ENCODE measurements at places on chromosomes 5 and 9. TPM values are rescaled to one million over a fixed set of nuclear protein-coding genes. Genes with fewer than 3 reads are reported as not detected.

- 0 out of 2 replicates have a peak, but pooled peaks cover 3% of the 10 kb centered on the region for H3K36me3 ChIP-seq
- H3K27ac ChIP-seq: no peak overlapping the region
- no peaks in the 10 kb centered on the region for H3K27me3 ChIP-seq
- no peaks in the 10 kb centered on the region for H3K4me1 ChIP-seq
Measured at GRCh38 chr5:40879163-40879942, 29.9 kb upstream of the C7 start.

- H3K27ac ChIP-seq: no peak overlapping the region
- no peak for DNase-seq
- H3K36me3 ChIP-seq: no peaks in the 10 kb centered on the region
Measured at GRCh38 chr5:36496471-36496870, 109.9 kb upstream of the SLC1A3 start.

DNA sequence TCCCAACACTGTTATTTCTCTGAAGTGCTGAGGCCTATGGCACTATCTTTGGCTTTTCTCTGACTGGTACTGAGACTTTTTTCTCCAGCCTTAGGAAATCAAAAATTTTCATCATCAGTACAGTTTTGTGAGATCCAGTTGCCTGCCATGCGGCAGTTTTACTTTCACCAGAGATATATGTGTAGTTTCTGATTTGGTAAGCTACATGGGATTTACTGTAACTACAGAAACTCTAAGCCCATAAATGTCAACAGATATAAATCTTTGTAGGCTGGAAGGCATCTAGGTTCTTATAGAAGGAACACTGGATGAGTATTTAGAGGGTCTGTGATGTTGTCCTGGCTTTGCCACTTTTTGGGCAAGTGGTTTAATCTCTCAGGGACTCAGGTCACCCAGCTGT, 69.0 kb downstream of the DOCK2 start:
- no peaks in the 10 kb centered on the region for H3K36me3 ChIP-seq
- no peak overlapping the region for H3K4me3 ChIP-seq
- no peaks in the 10 kb centered on the region for H3K27me3 ChIP-seq
- no peak overlapping the region for H3K27ac ChIP-seq
- no peaks in the 10 kb centered on the region for H3K4me1 ChIP-seq

- H3K36me3 ChIP-seq: no peaks in the 10 kb centered on the region
- H3K27ac ChIP-seq: no peak overlapping the region
Measured at GRCh38 chr5:55227664-55228430, 732 bp upstream of the MCIDAS start.

- peaks cover 3% of the 10 kb centered on the region for H3K4me1 ChIP-seq
- DNase-seq: no peak
- H3K27me3 ChIP-seq: no peaks in the 10 kb centered on the region
- H3K4me3 ChIP-seq: no peak overlapping the region
- H3K36me3 ChIP-seq: no peaks in the 10 kb centered on the region
Measured at GRCh38 chr9:72997387-72997995, 44.6 kb upstream of the ALDH1A1 start.

DNA sequence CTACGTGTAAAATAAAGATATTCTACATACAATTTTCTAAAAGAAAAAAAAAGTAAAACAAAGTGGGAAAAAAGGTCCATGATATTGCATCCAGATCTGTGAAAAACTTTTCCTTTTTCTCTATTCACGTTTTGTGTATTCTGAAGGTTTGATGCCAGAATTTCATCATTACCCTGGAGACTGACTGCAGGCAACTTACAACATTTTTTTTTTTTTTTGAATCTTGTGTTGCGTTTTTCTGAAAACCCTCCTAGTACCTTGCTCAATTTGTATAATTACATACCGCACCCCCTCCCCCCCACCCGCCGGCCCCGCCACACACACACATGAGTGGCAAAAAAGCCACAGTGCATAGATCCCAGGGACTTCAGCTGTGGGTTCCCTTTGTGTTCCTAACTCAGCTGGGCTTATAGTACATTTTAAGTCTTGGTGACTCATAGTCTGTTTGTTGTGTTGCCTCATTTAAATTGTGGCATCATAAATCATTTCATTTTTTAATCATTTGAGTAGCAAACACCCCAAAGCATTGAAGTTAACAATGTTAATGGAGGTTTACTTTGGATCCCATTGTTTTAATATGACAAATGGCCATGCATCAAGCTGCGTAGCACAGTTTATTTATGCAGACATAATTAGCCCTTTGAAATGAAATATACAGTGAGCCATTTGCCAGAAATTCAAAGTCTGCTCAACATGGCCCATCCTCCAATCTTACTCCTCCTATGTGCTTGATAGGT, 36.0 kb downstream of the PRDM6 start:
- no peaks in the 10 kb centered on the region for H3K27me3 ChIP-seq
- peaks cover 5% of the 10 kb centered on the region for H3K4me1 ChIP-seq
- DNase-seq: no peak
- no peak overlapping the region for H3K4me3 ChIP-seq

DNA sequence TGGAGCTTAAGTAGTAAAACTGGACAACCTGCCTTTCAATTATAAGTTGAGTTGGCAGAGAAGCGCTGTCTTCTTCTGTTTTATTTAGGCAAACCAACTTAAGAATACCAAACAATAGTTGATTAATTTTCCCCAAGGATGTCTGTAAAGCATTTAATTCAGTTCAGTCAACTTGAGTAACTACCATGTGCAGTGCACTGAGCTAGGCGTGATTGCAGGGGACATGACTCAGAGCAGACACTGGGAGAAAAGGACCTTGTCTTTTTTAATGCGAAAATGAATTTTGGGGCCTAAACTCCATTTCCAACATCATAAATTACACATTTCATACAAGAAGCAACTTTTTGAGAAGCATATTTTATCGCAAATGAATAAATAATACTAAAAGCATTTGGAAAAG, 66.3 kb downstream of the FBXL7 start:
- H3K36me3 ChIP-seq: 0 out of 2 replicates have a peak, but pooled peaks cover 4% of the 10 kb centered on the region
- H3K27me3 ChIP-seq: no peaks in the 10 kb centered on the region
- DNase-seq: no peak
- no peak overlapping the region for H3K27ac ChIP-seq
- H3K4me3 ChIP-seq: no peak overlapping the region
- H3K4me1 ChIP-seq: peaks cover 7% of the 10 kb centered on the region

DNA sequence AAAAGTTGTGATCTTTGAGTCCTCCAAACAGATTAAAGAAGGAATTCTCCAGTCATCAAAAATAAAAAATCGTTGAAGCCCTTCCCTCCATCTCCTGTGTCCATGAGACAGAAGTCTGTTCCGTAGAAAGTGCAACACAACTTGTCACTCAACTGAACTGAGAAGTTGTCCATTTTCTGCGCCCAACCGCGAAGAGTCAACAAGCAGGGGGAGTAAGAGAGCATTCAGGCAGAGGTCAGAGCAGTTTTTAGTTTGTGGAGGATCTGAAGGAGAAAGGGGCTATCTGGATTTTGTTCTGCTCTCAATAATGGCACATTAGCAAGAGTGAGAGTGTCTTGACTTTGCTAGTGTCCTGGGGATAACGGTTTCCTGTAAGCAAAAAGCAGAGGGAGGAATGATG, 303.9 kb downstream of the ICE1 start:
- H3K27me3 ChIP-seq: no peaks in the 10 kb centered on the region
- H3K4me3 ChIP-seq: no peak overlapping the region
- no peak overlapping the region for H3K27ac ChIP-seq

GRCh38 chr5:68071282-68071632, 144.3 kb upstream of the PIK3R1 start:
- no peaks in the 10 kb centered on the region for H3K4me1 ChIP-seq
- H3K27ac ChIP-seq: no peak overlapping the region
- H3K27me3 ChIP-seq: no peaks in the 10 kb centered on the region

GRCh38 chr5:34563931-34564709, 92.0 kb upstream of the RAI14 start:
- no peaks in the 10 kb centered on the region for H3K36me3 ChIP-seq
- H3K27ac ChIP-seq: no peak overlapping the region
- H3K4me1 ChIP-seq: peaks cover 10% of the 10 kb centered on the region
- H3K4me3 ChIP-seq: no peak overlapping the region
- no peak for DNase-seq

DNA sequence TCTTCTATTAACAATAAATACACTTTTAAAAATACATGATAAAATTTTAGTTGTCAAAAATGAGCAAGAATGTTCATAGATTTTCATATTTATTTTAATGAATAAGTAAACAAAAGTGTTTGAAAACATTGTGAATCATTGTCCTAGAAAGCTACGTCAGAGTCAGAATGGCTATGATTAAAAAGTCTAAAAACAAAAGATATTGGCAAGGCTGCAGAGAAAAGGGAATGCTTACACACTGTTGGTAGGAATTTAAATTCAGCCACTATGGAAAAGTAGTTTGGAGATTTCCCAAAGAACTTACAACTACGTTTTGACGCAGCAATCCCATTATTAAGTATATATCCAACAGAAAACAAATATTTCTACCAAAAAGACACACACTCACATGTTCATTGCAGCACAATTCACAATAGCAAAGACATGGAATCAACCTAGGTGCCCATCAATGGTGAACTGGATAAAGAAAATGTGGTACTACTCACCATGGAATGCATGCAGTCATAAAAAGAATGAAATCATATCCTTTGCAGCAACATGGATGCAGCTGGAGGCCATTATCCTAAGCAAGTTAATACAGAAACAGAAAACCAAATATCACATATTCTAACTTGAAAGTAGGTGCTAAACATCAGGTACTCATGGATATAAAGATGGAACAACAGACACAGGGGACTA, 49.2 kb upstream of the FBXL17 start:
- no peak for DNase-seq
- no peak overlapping the region for H3K27ac ChIP-seq
- no peaks in the 10 kb centered on the region for H3K36me3 ChIP-seq
- no peaks in the 10 kb centered on the region for H3K27me3 ChIP-seq
- no peak overlapping the region for H3K4me3 ChIP-seq

- H3K4me3 ChIP-seq: no peak overlapping the region
- H3K4me1 ChIP-seq: peaks cover 15% of the 10 kb centered on the region
- H3K36me3 ChIP-seq: no peaks in the 10 kb centered on the region
- no peak for DNase-seq
Measured at GRCh38 chr5:129912601-129913255, 8.5 kb downstream of the CHSY3 start.

GRCh38 chr9:116191576-116192415, 38.2 kb downstream of the PAPPA start:
- DNase-seq: peak; percentile 59
- no peaks in the 10 kb centered on the region for H3K27me3 ChIP-seq
- H3K4me3 ChIP-seq: no peak overlapping the region
- no peaks in the 10 kb centered on the region for H3K36me3 ChIP-seq
- H3K4me1 ChIP-seq: no peaks in the 10 kb centered on the region
- no peak overlapping the region for H3K27ac ChIP-seq

GRCh38 chr5:10655161-10655971, 91.5 kb downstream of the ANKRD33B start:
- H3K27me3 ChIP-seq: no peaks in the 10 kb centered on the region
- no peak overlapping the region for H3K4me3 ChIP-seq
- H3K4me1 ChIP-seq: no peaks in the 10 kb centered on the region
- no peak for DNase-seq
- H3K36me3 ChIP-seq: no peaks in the 10 kb centered on the region

DNA sequence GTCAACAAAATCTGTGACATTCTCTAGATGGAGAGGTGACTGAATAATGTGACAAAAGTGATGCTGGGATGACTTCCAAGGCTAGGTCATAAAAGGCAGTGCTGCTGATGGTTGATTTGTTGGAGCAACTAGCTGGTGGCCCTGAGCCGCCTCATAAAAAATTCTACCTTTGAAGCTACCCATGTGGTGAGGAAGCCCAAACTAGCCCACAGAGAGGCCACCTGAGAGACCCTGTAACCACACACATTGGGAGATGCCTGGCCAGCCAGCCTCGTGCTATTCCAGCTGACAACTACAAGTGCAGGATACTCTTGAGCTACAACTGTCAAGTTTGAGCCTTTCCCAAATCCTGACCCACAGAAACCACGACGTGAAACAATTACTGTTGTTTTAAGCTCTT, 22.7 kb downstream of the CLTA start:
- H3K27me3 ChIP-seq: no peaks in the 10 kb centered on the region
- no peak overlapping the region for H3K4me3 ChIP-seq
- H3K36me3 ChIP-seq: peaks cover 22% of the 10 kb centered on the region
- no peaks in the 10 kb centered on the region for H3K4me1 ChIP-seq
- DNase-seq: no peak

GRCh38 chr5:114010362-114010761, 351.5 kb upstream of the KCNN2 start:
- H3K27me3 ChIP-seq: no peaks in the 10 kb centered on the region
- no peak for DNase-seq
- H3K36me3 ChIP-seq: no peaks in the 10 kb centered on the region
- H3K27ac ChIP-seq: no peak overlapping the region

- no peak overlapping the region for H3K27ac ChIP-seq
- H3K4me3 ChIP-seq: no peak overlapping the region
- no peaks in the 10 kb centered on the region for H3K36me3 ChIP-seq
Measured at GRCh38 chr9:109969011-109969410, 189.0 kb downstream of the PALM2AKAP2 start.

GRCh38 chr9:117516676-117517632, 102.1 kb upstream of the ASTN2 start:
- H3K4me1 ChIP-seq: no peaks in the 10 kb centered on the region
- H3K27me3 ChIP-seq: no peaks in the 10 kb centered on the region
- H3K4me3 ChIP-seq: no peak overlapping the region

DNA sequence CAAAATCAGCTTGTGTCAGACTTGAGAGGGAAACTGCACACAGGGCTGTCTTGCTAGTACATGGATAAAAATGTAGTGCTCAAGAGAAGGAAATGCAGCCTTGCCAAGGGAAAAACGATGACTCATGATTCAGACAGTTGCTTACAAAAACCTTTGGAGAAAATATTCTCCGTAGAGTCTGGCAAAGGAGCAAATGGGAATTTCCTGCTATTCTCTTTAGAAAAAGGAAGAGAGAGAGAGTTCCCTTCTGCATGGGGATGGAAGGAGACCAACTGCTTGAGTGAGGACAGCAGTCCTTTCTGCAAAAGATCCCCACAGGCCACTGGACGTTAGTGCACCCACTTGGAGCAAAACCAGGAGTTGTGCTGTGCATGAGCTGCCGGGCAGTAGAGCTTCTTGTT, 7.6 kb downstream of the IFNB1 start:
- H3K36me3 ChIP-seq: no peaks in the 10 kb centered on the region
- H3K27ac ChIP-seq: no peak overlapping the region
- peak; percentile 49 for DNase-seq

- no peaks in the 10 kb centered on the region for H3K36me3 ChIP-seq
- peaks cover 13% of the 10 kb centered on the region for H3K4me1 ChIP-seq
- no peaks in the 10 kb centered on the region for H3K27me3 ChIP-seq
- H3K4me3 ChIP-seq: no peak overlapping the region
- H3K27ac ChIP-seq: no peak overlapping the region
- DNase-seq: peak; percentile 36
Measured at GRCh38 chr5:87877495-87877894, 391.1 kb downstream of the TMEM161B start.

The NR5A1 gene
- 0.21 TPM for total RNA-seq

The MEIKIN gene
- not detected for total RNA-seq

The TNFAIP8 gene
- total RNA-seq: 29.2 TPM

The KIAA0825 gene
- 1.7 TPM for total RNA-seq

The UBE2R2 gene
- 32.5 TPM for total RNA-seq

The MRPS2 gene
- 116 TPM for total RNA-seq

The JADE2 gene
- 40.8 TPM for total RNA-seq

The SHOC1 gene
- not detected for total RNA-seq

The INIP gene
- 26.7 TPM for total RNA-seq

Data from GM23338 (cell line).